Renal cortex interstitium (tissue), 15 donors: ENCODE measurements at places on chromosomes 5 and 9. TPM values are rescaled to one million over a fixed set of nuclear protein-coding genes. Genes with fewer than 3 reads are reported as not detected.

Gene GHR
- 20.8 TPM for polyA plus RNA-seq

Gene PLAC8L1
- 1.1 TPM for polyA plus RNA-seq

Gene DNM1
- 106 TPM for polyA plus RNA-seq

Gene GBA2
- polyA plus RNA-seq: 107 TPM

Gene SDHA
- polyA plus RNA-seq: 130 TPM

Gene SPINK6
- not detected for polyA plus RNA-seq

Gene IL5
- polyA plus RNA-seq: not detected

Gene MYORG
- polyA plus RNA-seq: 9.9 TPM

Gene PCDHB13
- polyA plus RNA-seq: 7.9 TPM

Gene CSF1R
- 18.6 TPM for polyA plus RNA-seq

Gene BTNL9
- 11.5 TPM for polyA plus RNA-seq

Gene IRX4
- 0.55 TPM for polyA plus RNA-seq

Gene MYOT
- polyA plus RNA-seq: 1.7 TPM

Gene SLC34A1
- 181 TPM for polyA plus RNA-seq

Gene IFNK
- not detected for polyA plus RNA-seq

Gene AFAP1L1
- 23.2 TPM for polyA plus RNA-seq

Gene HCN1
- polyA plus RNA-seq: not detected

Gene IL9
- polyA plus RNA-seq: not detected

Gene LCP2
- polyA plus RNA-seq: 3.4 TPM

Gene FAM240B
- 0.09 TPM for polyA plus RNA-seq

Gene PFN3
- 7.4 TPM for polyA plus RNA-seq

Gene SAXO1
- polyA plus RNA-seq: 0.19 TPM

Gene GABRA1
- polyA plus RNA-seq: not detected

Gene SV2C
- 0.31 TPM for polyA plus RNA-seq

Gene PCA3
- polyA plus RNA-seq: 0.92 TPM

Gene SH3TC2
- polyA plus RNA-seq: 0.23 TPM

Gene DDX4
- not detected for polyA plus RNA-seq

Gene RASEF
- 7.5 TPM for polyA plus RNA-seq

Gene ISL1
- not detected for polyA plus RNA-seq
